ENCODE measurements at places on chromosomes 6 and 20.

GRCh38 chr6:17519120-17519519 lies 81.0 kb upstream of the FAM8A1 start:
- DNase-seq: no peak

GRCh38 chr6:30814146-30815040 lies 69.9 kb upstream of the DDR1 start:
- DNase-seq: no peak

DNA sequence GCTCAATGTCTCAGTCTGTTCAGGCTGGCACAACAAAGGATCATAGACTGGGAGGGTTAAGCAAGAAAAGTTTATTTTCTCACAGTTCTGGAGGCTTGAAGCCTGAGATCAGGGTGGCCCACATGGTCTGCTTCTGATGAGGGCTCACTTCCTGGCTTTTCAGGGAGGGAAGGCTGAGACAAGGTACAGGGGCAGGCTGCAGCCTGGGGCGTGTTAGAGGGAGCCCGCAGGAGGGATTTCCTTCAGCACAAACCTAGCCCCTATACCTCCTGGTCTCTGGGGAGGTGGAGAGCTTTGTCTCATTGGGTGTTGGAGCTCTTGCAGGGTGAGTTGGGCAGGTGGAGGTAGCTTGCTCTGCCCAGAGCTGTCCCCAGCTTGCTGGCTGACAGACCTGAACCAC lies 81.1 kb upstream of the GPR6 start:
- DNase-seq: no peak

GRCh38 chr6:6707143-6707542 lies 118.6 kb downstream of the LY86 start:
- peak; percentile 29 for DNase-seq

All from AML-193 (cell line).